Endothelial cell of umbilical vein (primary cell): ENCODE measurements at places on chromosomes 16 and 17. TPM values are rescaled to one million over a fixed set of nuclear protein-coding genes. Genes with fewer than 3 reads are reported as not detected.

DNA sequence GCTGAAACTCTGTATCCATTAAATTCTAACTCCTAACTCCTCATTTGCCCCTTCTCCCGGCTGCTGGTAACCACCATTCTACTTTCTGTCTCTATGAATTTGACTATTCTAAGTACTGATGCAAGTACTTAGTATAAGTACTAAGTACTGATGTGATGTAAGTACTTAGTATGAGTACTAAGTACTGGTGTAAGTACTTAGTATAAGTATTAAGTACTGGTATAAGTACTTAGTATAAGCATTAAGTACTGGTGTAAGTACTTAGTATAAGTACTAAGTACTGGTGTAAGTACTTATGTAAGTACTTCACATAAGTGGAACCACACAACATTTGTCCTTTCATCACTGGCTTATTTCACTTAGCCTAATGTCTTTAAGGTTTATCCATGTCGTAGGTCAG, 32.3 kb upstream of the PRKCA start:
- no peak for DNase-seq

The CORO1A gene
- 4.7 and 6.4 TPM in 2 replicates for polyA plus RNA-seq

GRCh38 chr17:66498580-66498979, 196.2 kb downstream of the PRKCA start:
- DNase-seq: no peak

- peak; percentile 40 for DNase-seq
Measured at GRCh38 chr16:680967-681745, 946 bp downstream of the STUB1 start.

DNA sequence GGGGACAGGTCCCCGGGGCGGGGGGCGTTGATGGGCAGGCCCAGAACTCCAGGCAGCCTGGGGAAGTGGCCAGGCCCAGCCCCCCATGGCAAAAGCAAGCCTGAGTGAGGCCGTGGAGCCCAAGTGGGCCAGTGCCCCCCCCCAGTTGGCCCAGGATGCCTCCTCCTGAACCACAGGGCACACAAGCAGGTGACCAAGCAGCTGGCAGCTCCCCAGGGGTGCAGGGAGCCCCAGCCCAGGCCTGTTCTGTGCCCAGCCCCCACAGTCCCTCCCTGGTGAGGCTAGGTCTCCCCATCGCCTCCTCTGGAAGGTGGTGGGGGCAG, 38.2 kb upstream of the PVALEF start:
- DNase-seq: no peak

DNA sequence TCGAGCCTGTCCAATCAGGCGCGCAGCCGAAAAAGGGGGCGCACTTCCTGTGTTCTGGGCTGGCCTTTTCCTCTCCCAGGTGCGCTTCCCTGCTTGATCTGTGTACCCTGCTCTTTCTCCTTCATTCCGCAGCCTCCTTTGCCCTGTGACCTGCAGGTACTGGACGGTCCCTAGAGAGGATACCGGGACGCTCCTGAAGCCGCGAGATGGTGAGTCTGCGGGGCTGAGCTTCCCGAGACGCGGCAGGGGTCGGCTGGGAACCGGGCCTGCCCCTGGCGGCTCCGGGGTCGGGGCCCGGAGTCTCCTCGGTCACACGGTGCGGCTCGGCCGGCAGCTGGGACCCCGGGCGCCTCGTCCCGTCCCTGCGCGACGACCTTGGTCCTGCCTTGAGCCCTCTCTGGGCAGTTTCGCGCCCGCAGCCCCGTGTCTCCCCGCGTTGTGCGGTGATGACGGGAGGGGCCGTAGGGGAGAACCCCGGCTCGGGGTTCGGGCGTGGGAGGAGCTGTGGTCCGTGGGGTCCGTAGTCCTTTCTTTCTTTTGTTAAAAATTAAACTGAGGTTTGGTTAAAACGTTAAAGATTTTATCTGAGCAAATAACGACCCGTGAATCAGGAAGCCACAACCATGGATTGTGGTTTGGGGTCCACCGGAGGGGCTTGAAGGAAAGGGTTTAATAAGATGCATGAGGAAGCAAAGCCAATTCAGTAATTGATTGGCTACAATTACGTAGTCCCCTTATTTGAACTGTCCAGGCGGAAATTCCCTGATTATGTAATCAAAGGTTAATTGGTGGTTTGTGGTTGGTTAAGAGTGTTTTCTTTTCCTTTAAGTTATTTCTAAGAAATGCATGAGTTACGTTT, 172.8 kb upstream of the ZNF267 start:
- DNase-seq: no peak

The DPEP3 gene
- polyA plus RNA-seq: 0.03 and 0.06 TPM in 2 replicates
